Mesothelial cell of epicardium (in vitro differentiated cells): ENCODE measurements at places on chromosomes 12 and 14. TPM values are rescaled to one million over a fixed set of nuclear protein-coding genes. Genes with fewer than 3 reads are reported as not detected.

Gene ZFHX2
- total RNA-seq: 9.8 to 14.4 TPM (median 13.7 TPM) in 3 replicates

Gene GPR84
- total RNA-seq: 0.18 to 0.32 TPM (median 0.24 TPM) in 3 replicates

Gene MYF6
- 0.16 to 0.22 TPM (median 0.20 TPM) in 3 replicates for total RNA-seq

Gene RNF212B
- not detected in 3 replicates for total RNA-seq

Gene TEX22
- 3.5 to 4.8 TPM (median 4.5 TPM) in 3 replicates for total RNA-seq

Gene PTPRQ
- 17.5 to 19.2 TPM (median 18.1 TPM) in 3 replicates for total RNA-seq

Gene C14orf180
- total RNA-seq: 0.29 to 0.52 TPM (median 0.36 TPM) in 3 replicates

Gene NFATC4
- total RNA-seq: 291 to 298 TPM (median 292 TPM) in 3 replicates

Gene SLC6A15
- 9.6 to 14.5 TPM (median 9.6 TPM) in 3 replicates for total RNA-seq

Gene SRRM4
- total RNA-seq: 1.7 to 1.9 TPM (median 1.7 TPM) in 3 replicates

- DNase-seq: no peak
Observed at GRCh38 chr14:52551696-52552062, 626 bp downstream of the TXNDC16 start.

GRCh38 chr12:47207829-47208248 lies 128.1 kb upstream of the AMIGO2 start:
- no peak for DNase-seq

GRCh38 chr14:30754778-30755177 lies 119.6 kb upstream of the COCH start:
- no peak for DNase-seq

DNA sequence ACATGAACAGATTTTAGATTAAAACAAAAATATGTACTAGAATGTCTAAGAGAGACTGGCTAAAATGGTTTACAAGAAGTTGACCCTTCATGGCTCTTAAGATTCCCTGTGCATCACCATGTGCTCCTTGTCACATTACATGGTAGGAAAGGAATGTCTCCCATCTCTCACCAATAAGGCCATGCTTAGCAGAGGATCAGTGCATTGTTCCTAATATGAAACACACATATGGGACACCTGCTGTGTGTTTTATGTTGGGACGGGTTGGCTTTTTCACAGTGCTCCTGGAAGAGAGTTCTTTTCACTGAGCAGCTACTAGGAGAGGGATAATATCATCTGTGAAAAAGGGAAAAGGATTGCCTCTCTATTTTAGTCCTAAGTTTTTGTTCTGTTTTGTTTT lies 9.6 kb downstream of the PFKM start:
- DNase-seq: no peak

GRCh38 chr14:68042586-68043210 lies 223.1 kb downstream of the RAD51B start:
- DNase-seq: no peak

DNA sequence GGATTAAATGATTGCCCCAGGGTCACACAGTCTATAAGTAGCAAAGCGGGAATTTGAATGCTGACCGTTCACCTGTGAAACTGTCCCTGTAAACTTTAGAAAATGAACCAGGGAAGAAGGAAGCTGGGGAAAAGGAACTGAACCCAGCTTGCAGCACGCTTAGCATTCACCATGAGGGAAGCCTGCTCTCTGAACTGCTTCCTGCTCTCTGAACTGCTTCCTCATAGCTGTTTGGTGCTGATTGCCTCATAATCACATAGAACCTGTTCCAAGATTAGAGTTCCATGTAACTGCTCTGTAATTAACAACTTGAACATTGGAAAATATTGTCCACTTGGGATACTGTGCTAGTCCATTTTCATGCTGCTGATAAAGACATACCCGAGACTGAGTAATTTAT lies 1504.8 kb upstream of the TMEM132C start:
- no peak for DNase-seq

DNA sequence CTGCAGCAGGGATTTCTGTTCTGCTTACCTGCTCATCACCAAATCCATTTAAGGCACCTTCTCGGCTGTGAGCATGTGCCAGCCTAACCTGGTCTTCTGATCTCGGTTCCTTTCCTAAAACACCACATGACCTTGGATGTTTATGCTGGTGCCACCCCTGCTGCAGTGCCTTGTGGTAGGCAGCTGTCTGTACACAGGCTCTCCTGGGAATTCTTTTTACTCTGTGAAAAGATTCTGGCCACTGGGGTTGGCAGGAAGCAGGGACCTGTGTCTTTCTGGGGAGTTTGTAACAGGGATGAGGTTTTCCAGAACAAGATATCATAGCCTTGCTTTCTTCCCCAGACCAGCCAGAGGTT lies 10.4 kb upstream of the PLEKHG3 start:
- no peak for DNase-seq

- DNase-seq: no peak
Observed at GRCh38 chr12:54270345-54270744, 9.6 kb downstream of the CBX5 start.

- DNase-seq: no peak
Observed at GRCh38 chr14:54737132-54737711, 165.4 kb downstream of the GCH1 start.

DNA sequence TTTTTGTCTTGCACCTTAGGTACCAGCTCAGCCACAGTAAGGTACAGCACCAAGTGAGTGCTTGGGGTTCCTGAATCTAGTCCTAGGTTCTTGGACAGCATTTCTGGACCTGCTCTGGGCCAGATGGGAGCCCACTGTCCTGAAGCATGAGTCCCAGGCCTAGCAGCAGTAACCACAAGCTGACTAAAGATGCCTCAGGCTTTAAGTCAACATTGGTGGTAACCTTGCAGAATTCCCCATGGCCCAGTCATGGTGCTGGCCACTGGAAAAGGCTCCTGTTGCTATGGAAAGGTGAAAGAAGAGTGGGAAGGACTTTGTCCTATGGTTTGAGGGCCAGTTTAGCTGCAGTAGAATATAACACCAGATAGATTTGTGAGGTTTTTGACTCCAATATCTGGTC lies 86.9 kb upstream of the CLEC14A start:
- no peak for DNase-seq

DNA sequence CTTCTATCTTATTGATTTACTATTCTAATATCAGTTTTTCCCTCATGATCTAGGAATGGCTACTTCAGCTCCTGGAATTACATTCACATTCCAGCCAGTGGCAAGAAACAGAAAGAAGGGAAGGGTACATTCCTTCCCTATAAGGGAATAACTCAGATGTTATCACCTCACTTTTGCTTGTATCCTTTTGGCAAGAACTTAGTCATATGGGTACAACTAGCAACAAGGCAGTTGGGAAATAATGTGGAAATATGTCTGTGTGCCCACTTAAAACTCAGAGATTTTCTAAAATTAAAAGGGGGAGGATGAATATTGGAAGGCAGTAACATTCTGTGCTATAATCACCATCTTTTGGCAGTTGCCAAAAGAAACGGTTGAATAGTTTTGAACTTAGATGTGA lies 85.6 kb downstream of the MSRB3 start:
- no peak for DNase-seq

DNA sequence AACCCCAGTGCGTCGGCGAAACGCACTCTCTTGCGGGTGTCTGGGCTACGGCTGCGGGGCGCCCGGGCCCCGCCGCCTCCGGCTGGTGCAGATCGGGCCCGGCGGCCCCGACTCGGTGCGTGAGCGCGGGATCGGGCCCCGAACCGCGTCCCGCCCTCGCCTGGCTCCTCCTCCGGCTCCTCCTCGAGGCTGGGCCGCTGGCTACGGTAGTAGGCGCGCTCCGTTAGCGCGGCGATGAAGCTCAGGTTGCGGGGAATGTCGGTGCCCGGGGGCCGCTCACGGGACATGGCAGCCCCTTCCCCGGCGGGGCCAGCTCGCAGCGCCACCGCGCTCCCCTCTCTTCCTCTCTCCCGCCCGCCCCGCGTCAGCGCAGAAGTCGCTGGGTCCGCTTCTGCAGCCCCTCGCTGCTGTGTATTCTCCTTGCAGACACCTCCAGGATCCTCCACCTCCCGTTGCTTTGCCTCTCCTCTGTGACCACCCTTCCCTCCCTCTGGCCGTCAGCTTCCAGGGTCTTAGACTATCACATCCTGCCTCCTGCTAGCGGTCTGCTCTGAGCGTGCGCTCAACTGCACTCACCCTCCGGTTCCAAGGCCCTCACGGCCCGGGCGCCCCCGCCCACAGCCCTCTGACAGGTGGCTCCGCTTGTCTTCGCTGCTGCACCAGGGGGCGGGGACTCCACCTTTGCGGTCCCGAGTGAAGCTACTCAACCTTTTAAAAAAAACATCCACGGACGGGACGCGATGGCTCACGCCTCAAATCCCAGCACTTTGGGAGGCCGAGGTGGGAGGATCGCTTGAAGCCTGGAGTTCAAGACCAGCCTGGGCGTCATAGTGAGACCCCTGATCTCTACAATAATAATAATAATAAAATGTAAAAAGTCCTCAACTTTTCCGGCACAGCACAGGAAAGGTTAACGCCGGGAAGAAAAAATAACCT lies at the start of gene PPP1R3E:
Gene PPP1R3E (minus strand): TSS at position 570 of the 936 bp plus-strand sequence. CDS start 283 bp downstream, at position 287.
- DNase-seq: peak; percentile 47

DNA sequence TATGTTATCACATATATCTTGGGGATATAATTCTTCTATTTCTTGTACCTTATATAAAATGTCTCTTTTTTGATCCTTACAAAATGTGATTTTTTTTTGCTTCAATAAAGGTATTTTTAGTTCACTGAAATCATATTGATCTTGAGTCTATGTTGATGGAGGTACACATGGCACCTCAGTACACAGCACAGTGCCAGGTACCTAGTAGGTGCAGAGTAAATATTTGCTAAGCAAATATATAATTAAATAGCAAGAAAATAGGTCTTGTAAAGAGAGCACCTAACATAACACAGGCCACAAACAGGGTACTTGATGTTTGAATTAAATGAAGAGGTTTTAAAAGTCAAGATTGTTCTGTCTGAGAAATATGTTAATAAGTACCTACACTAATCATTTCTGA lies 69.7 kb downstream of the CIT start:
- DNase-seq: no peak

GRCh38 chr14:32821964-32822653 lies 116.6 kb upstream of the NPAS3 start:
- DNase-seq: no peak

GRCh38 chr12:12582895-12583303 lies 20.2 kb upstream of the DUSP16 start:
- no peak for DNase-seq

DNA sequence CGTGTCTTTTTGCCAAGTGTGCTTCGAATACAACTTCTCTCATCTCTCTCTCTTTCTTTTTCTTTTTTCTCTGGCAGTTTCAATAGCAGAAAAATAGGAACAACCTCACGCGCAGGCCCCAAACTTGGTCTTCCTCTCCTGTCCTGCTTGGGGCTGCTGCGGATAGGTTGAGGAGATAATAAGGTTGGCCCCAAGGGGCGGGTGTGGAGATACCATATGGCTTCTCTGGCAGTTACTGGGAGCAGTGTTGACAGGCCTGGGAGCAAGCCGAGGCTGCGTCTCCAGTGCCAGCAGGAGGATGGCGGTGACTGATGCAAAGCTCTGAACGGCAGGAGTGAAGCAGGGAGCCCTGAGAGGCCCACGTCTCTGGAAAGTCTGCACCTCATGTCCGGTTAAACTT lies 89.5 kb upstream of the MANSC4 start:
- DNase-seq: no peak

- peak; percentile 36 for DNase-seq
Observed at GRCh38 chr14:101083564-101084435, 180.3 kb upstream of the RTL1 start.
